Testis (tissue), 5 donors: ENCODE measurements at places on chromosomes 3 and 15. TPM values are rescaled to one million over a fixed set of nuclear protein-coding genes. Genes with fewer than 3 reads are reported as not detected.

The XYLB gene
- 5.9 TPM for total RNA-seq

The PLSCR2 gene
- total RNA-seq, result 9.4 TPM

DNA sequence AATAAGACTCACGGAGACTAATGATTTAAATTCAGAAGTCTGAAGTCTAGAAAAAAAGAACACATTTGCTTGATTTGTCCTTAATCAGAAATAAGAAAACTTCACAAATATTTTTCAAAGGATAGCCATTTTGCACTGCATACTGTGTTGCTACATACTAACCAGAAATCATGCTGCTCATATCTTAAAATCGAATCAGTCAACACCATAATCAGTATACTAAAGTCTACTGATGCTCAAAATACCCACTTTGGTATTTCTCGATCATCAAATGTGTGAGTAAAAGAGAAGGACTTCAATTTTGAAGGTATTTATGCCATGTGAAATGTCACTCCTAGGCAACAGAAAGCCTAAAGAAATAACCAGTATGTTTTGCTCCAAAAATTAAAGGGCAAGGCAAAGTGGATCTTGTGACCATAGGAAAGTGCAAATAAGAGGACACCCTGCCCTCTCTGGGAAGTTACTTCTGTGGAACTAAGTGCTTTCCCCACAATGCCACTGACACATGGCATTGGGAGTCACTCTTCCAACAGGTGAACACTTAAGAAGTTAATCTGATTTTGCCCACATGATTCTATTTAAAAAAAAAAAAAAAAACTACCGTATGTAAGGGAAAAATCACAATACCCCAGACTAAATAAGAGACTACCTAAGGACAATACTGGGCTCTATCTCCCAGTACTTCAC is 2.7 kb downstream of the LRIG1 start:
- H3K27me3 ChIP-seq, result no peaks in the 10 kb centered on the region
- no peak overlapping the region for H3K27ac ChIP-seq
- H3K4me3 ChIP-seq, result no peak overlapping the region

DNA sequence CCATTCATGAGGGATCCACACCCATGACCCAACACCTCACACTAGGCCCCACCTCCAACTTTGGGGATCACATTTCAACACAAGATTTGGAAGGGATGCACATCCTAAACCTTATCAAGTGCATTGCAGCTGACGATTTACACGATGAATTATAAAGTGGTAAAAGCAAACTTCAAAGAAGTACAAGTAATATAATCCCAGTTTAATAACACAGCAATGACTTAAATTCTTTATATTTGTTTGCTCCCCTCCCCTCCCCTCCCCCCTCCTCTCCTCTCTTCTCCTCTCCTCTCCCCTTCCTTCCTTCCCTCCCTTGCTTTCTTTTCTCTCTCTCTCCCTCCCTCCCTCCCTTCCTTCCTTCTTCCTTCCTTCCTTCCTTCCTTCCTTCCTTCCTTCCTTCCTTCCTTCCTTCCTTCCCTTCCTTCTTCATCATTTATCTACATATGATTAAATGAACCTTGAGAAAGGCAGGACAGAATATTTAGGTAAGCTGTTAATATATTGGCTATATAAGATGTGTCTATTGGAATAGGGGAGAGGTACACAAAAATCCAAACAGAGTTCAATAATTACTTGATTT is 46.3 kb upstream of the CLSTN2 start:
- H3K27ac ChIP-seq, result no peak overlapping the region
- no peaks in the 10 kb centered on the region for H3K27me3 ChIP-seq
- H3K4me1 ChIP-seq, result no peaks in the 10 kb centered on the region
- DNase-seq, result no peak
- no peak overlapping the region for H3K4me3 ChIP-seq

GRCh38 chr15:47390208-47390765 is 327.0 kb upstream of the SEMA6D start:
- H3K4me3 ChIP-seq, result no peak overlapping the region
- no peak for DNase-seq

The RPUSD3 gene
- 63.4 TPM for total RNA-seq

DNA sequence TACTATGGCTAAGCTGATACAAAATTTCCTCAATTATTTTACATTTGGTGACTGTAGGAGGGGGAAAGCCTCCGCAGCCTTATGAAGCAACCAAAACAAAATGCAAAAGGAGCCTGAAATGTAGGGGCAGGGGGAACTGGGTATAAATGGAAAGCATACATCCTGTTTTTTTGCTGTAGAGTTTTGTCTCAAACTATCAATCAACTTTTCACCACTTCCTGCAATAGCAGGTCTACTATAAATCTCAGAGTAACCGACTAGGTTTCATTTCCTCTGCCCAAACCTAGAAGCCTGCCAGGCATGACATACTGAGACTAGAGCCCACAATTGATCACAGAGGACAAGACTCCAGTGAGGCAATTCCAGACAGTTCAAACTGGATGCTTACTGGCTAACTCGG is 91.3 kb downstream of the SHQ1 start:
- no peak overlapping the region for H3K4me3 ChIP-seq
- H3K27ac ChIP-seq, result no peak overlapping the region
- H3K36me3 ChIP-seq, result no peaks in the 10 kb centered on the region
- no peaks in the 10 kb centered on the region for H3K27me3 ChIP-seq

DNA sequence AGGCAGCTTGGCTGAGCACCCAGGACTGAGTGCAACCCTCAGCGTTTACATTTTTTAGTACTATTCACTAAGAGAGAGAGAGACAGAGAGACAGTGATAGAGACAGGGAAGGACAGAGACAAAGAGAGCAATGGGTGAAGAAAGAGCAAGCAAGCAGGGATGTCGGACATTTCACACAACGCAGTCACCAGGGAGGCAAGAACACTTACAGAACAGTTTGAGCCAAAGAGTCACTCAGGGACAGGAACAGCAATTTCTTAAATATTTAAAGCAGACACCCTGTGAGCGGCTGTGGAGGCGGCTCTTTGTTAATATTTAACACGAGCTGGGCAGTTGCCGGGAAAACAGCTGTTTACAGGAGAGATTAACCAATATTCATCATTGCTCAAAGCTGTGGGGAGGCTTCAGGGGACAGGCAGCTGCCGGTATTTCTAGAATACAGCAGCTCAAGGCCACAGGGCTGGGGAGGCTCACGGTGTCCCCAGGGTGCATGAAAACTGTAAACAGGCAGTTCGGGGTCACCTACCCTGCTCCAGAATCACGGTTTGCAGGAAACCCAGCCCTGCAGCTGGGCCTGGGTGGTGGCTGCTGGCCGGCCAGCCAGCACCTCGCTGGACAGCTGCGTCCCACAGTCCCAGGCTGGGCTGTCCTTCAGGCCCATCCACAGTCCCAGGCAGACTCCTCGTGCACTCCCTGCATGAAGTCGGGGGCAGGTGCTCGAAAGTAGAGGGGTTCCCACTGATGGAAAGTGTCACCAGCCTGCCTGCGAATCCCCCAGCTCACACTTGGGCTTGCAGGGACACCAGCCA is 38.8 kb upstream of the PCSK6 start:
- DNase-seq, result peak; percentile 85
- H3K36me3 ChIP-seq, result no peaks in the 10 kb centered on the region
- H3K27ac ChIP-seq, result no peak overlapping the region

The ZBBX gene
- total RNA-seq, result 23.2 TPM

The C3orf85 gene
- total RNA-seq, result not detected

The CHRD gene
- 3.5 TPM for total RNA-seq

DNA sequence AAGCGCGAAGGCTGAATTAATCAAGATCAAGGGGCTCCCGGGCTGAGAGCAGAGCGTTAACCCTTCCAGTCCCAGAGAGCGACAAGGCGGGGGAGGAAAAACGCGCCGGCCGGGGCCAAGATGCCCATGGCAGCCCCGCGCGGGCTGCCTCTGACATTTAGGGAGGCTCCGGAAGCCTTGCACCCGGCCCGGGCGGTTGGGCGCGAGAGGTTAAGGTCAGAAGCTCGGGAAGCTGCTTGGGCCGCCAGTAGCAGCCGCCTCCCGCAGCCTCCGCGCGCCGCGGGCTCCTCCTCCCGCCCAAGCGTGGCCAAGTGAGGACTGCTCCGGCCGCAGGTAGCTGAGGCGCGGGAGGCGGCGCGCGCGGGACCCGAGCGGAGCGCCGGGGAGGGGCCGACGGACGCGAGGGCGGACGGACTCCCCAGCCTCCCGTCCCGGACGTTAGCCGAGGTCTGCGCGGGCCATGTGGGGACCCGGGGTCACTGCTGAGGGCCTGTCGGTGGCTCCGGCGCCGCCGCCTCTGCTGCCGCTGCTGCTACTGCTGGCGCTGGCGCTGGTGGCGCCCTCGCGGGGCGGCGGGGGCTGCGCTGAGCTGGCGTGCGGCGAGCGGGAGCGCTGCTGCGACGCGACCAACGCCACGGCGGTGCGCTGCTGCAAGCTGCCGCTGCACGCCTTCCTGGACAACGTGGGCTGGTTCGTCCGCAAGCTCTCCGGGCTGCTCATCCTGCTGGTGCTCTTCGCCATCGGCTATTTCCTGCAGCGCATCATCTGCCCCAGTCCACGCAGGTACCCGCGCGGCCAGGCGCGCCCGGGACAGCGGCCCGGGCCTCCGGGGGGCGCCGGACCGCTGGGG is at the start of gene C3orf80:
Gene C3orf80 (plus strand): TSS at position 247 of the 850 bp plus-strand sequence. CDS start 214 bp downstream, at position 461.
- peak within 1 kb of the TSS; percentile 60 for H3K4me3 ChIP-seq
- no peaks in the 10 kb centered on the region for H3K36me3 ChIP-seq
- H3K27me3 ChIP-seq, result no peaks in the 10 kb centered on the region
- DNase-seq, result peak; percentile 55
- peaks cover 8% of the 10 kb centered on the region for H3K4me1 ChIP-seq
- H3K27ac ChIP-seq, result peak within 1 kb of the TSS; percentile 12

The ADAMTSL3 gene
- total RNA-seq, result 9.4 TPM
